ENCODE measurements at places on chromosomes 6 and 20.
A peak's percentile ranks its signal among the peaks of the same experiment; 100 is the strongest.

DNA sequence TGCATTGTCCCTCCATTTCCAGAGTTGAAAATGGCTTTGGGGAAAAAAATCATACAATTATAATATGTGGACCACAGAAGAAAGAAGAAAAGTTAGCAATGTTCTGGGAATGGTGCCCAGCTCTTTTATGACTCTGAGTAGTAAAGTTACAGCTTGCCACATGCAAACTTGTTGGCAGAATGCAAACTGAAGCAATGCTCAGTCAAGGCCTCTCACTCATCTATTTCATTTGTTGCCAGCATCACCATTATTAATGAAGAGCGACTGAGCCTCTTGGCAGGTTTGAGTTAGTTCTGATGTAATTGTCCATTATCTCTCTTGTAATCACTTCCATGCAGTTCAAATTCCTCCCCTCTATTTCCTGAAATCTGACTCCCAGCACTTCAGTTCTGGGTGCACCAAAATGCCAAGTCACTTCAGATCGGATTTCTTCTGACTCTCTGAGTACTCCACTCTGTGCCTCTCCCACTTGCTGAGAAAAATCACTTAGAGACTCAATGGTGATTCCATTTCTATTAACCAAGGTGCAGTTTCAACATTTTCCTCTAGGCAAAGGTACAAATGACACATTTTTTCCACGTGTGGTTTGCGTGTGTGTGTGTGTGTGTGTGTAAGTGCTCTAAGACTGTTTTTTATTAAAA, 154.4 kb upstream of the STMND1 start:
- DNase-seq: peak; percentile 98

DNA sequence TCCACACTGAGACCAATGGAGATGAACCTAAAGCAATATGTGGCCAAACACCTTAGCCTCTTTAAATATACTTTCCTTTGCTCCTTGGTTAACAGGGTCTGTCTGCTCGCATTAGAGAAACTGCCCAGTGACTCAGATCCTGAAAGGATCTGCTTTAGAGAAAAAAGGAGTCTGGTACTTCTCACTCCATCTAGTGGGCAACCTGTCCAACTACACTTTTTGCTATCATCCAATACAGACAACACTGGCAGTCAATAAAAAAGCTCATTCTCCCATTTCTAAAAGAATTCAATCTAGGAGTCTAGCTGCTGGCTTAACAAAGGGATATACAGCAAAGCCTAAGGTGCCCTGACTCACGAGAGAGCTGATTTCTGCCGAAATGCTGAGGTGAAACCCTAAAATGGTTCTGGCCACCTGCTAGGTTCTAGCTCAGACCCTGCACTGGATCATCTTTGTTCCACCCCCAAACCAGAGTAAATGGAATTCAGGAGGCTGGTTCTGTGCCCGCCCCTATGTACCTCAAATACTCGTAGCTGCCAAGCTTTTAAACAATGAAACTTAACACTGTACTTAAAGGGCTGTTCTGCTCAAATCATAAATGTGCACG, 11.5 kb downstream of the GNL1 start:
- peak; percentile 79 for DNase-seq

- no peak for DNase-seq
Observed at GRCh38 chr20:32777177-32777956, 15.2 kb downstream of the DNMT3B start.

DNA sequence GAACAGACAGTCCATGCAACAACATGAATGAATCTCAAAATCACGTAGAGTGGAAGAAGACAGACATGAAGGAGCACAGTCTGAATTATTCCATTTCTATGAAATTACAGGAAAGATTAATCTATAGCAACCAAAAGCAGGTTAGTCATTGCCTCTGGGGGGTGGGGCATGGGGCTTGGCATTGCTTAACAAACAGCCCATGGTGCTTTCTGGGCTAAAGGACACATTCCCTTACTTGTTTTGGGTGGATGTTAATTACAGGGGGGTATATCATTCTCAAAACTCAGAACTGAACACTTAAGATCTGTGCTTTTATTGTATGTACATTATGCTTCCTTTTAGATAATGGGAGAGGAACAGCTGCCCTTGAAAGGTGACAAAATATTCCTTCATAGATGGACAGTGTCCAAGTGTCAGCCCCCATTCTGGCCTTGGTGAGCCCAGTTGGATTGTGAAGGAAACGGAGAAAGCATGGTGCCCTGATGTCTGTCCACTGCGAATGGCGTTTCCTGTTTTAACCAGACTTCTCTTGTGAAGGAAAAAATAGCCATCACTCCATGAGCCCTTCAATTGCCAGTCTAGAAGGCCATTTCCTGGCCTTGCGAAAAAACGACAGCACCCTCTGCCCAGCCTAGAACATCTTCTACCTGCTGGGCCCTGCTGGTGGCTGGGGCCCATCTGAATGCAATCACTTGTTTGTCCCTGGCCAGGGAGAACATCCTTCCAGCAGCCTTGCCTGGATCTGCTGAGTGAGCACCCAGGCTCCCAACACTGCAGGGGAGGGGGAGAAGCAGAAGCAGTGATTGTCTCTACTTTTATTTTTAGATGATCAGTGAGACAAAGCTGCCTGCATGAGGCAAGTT, 179.7 kb downstream of the BCAS1 start:
- DNase-seq: no peak

DNA sequence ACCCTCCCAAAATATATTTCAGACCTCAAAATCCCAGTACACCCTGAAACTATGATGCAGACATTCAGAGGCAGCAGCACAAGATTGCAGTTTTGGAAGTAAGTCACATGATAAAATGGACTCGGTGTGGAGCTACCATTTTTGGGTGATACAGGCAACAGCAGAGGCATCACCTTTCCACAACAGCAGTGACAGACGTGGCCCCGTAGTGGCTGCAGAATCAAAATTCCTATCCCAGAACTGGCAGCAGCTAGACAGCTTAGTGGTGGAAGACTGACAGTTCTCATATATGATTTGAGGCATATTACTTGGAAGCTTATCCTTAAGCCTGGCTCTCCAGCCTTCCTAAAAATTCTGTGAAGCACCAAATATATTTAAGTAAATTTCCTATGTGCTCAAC, 19.9 kb downstream of the PLN start:
- DNase-seq: no peak

GRCh38 chr20:25308671-25309394, 60.9 kb downstream of the PYGB start:
- DNase-seq: peak; percentile 82

- DNase-seq: no peak
Observed at GRCh38 chr6:118436482-118436881, 111.6 kb upstream of the PLN start.

DNA sequence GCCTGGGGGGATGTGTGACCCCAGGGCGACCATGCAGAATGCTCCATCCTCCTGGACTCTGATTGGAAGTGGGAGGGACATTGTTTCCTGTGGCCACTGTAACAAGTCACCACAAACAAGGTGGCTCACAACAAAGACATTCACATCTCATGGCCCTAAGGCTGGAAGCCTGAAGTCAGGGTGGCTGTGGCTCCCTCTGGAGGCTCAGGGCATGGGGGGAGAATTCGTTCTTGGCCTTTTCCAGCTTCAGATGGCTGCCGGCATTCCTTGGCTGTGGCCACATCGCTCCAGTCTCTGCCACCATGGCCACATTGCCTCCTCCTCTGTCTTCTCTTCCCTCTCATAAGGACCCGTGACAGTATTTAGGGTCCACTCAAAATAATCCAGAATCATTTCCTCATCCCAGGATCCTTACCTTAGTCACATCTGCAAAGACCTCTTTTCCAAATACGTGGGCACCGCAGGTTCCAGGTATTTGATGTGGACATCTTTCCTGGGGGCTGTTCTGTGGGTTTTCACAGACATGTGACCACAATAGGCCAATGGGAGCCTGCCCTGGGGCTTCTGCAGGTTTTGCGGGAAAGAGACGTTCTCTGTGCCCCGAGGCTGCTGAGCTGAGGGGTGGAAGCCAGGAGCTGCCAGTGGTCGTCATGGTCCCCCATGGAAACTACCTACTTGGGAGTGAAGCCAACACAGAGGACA, 249.3 kb downstream of the PREX1 start:
- DNase-seq: no peak

GRCh38 chr6:131949620-131949908, 1.6 kb downstream of the CCN2 start:
- DNase-seq: peak; percentile 91

DNA sequence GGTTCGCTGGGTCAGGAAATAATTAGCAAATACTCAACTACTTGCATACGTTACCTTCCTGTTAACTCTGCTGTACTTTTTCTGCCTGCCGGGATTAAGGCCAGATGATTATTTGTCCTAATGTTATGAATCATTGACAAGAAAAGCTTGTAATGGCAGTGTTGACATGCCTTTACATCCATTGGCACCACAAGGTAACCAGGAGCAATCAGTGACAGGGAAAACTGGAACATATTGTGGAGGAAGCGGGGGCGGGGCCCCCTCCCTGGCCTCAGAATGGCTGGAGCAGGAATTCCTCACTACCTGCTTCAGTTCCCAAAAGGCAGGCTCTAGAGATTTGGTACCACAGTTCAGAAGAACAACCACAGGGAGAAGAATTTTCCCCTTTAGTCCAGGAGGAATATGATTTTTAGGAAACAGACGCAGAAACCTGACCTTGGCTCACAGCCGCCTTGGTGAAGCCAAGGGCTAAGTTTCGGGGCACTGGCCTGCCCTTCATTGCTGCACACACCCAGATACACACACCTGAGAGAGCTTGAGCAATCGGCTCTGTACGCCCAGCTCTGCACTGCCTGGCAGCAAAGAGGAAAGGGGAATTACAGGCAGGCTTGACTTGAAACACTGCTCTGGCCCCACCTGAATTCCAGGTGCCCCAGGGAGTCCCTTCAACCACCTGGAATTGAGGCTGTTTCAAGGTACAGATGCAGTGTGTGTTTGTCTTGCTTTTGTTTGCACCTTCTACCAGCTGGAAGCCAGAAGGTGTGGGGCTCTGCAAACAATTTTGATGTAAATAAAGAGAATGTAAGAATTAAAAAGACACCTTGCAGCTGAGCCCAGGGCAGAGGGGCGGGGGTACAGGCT, 89.8 kb downstream of the MYB start:
- no peak for DNase-seq

- peak; percentile 66 for DNase-seq
Observed at GRCh38 chr6:27847706-27848105, 64.5 kb downstream of the OR2B2 start.

- DNase-seq: no peak
Observed at GRCh38 chr20:19074828-19075516, 137.5 kb upstream of the SLC24A3 start.

DNA sequence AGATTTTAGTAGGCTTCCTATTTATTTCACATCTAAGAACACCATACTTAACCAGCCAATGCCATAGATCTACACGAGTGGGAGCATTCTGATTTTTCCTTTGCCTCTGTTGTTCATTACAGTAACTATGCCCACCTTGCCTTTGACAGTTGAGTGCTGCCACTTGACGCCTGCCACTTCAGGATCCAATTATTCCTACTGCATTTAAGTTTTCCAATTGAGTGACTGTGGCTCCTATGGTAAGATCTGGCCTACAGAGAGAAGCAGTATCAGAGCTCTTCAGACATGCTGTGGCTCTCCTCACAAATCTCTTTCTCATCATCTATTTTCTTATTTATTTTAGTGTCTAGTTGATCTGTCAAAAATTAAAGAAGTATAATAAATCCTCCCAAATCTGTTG, 403.0 kb upstream of the SPTLC3 start:
- no peak for DNase-seq

DNA sequence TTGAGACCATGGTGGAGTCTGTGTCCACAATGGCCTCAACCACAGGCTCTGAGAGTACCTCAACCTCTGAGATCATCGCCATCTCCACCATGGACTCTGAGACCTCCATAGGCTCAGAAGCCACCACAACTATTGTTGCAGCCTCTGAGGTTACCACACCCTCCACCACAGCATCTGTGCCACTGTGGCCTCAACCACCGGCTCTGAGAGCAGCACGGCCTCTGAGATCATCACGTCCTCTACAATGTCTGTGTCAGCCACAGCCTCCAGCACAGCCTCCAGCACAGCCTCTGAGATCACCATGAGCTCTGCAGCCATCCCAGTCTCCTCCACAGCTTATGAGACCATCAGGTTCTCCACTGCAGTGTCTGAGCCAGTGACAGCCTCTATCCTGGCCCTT, 19.4 kb upstream of the MUC21 start:
- DNase-seq: no peak

- DNase-seq: no peak
Observed at GRCh38 chr20:44224637-44225036, 14.1 kb upstream of the OSER1 start.

DNA sequence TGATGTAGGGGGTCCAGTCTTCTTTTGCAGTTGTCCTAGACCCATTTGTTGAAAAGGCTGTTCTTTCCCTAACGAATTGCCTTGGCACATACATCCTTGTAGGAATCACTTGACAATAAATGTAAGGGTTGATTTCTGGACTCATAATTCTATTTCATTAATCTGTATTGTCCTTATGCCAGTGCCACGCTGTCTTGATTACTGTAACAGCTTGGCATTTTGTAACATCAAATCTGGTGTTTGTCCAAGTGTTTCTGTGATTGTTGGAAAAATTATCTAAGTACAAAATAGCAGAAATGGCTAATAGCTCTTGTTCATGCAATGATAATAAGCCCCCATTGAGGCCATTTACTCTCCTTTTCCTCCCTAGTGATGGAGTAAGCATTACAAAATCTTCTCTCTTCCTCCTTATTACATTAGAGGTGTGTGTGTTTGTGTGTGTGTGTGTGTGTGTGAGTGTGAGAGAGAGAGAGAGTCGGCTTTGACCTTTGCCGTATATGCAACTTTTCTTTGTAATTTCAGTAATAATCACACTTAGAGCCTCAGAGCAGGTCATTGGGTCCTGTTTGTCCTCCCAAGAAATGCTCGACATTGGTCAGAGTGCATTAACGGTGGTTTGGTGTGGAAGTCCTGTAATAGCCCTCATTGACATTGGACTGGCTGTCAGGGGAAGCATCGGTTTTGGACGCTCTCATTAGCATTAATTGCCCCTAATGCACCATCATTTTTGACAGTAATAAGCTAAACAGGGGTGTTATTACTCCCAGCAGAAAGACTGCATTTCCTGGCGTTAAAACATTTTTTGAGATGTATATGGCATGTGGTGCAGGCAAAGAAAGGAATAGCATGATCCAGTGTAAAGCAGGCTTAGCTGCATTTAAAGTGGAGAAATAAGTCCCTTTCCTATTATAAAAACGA, 40.7 kb upstream of the MROH8 start:
- no peak for DNase-seq

GRCh38 chr6:170222498-170223471, 68.1 kb downstream of the DLL1 start:
- DNase-seq: no peak

- no peak for DNase-seq
Observed at GRCh38 chr6:20873425-20874190, 339.4 kb downstream of the CDKAL1 start.

DNA sequence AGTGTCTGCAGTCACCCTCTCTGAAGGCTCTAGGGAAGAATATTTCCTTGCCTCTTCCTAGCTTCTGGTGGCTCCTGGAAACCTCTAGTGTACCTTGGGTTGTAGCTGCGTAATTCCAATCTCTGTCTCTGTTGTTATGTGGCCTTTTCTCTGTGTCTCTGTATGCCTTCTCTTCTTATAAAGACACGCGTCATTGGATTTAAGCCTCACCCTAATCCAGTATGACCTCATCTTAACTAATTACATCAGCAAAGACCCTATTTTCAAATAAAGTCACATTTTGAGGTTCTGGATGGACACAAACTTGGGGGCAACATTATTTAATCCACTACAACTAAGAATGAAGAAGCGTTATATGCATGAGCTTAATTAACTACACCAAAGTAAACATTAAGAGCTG, 111.4 kb upstream of the ZNF184 start:
- no peak for DNase-seq

GRCh38 chr6:38996676-38997075, 51.9 kb upstream of the GLP1R start:
- no peak for DNase-seq

- DNase-seq: no peak
Observed at GRCh38 chr20:3812259-3812681, 8.1 kb upstream of the AP5S1 start.
